ENCODE measurements at places on chromosomes 11 and 22.
A peak's percentile ranks its signal among the peaks of the same experiment; 100 is the strongest.

DNA sequence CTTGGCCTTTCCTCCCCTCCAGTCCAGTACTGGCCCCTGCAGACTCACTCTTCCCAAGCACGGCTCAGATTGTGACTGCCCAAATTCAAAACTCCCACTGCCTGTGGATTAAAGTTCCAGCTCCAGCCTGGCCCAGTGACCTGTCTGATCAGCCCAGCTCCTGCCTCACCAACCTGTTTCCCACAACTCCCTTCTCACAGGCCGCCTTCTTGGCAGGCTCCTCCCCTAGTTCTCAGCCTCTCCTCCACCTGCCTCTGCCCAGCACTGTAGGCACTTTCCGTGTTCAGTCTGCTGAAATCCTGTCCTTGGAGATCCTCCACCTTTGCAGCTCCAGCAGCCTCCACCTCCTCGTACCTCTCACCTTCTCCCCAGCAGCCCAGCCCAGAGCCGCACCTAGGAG lies 68.6 kb downstream of the MICAL2 start:
- DNase-seq: no peak

GRCh38 chr11:9250139-9250582 lies 15.0 kb downstream of the DENND5A start:
- DNase-seq: no peak

- DNase-seq: no peak
Observed at GRCh38 chr11:103737747-103738146, 298.7 kb upstream of the DDI1 start.

- DNase-seq: no peak
Observed at GRCh38 chr11:45298718-45299117, 12.6 kb upstream of the SYT13 start.

DNA sequence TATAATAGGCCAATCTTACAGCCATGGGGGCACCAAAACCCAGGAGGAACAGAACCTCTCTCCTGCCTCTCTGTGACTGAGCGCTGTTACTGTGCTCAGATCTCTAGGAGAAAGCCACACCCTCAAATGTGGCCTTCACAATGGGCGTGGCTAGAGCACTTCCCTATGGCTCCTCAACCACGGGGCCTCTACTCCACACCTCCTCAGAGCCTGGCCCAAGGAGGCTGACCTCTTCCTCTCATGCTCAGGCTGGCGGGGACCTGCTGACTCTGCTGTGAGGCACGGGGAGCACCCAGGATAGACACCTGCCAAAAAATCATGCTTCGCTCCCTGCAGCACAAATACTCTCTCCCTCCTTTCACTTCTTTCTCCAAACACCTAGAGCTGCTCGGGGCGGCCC lies 41.0 kb downstream of the C11orf58 start:
- DNase-seq: peak; percentile 80

GRCh38 chr22:43066844-43067385 lies 22.3 kb downstream of the TTLL1 start:
- DNase-seq: no peak

DNA sequence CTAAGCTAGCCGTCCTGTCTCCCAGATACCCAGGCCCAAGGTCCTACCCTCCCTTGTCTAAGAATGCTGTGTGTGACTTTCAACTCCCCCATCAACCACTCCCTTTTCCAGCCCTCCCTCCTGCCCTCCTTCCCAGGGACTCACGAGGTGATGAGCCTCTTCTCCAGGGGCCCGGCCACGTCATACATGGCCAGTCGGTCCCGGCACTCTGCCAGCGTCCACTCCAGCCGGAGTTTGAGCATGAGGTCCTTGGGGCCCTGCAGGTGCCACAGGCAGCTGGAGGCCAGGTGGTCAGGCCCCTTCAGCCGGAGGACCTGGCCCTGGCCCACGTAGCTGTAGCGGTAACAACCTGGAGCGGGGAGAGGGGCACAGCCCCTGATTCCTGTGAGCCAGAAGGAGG lies 20.1 kb downstream of the TMPRSS6 start:
- no peak for DNase-seq

DNA sequence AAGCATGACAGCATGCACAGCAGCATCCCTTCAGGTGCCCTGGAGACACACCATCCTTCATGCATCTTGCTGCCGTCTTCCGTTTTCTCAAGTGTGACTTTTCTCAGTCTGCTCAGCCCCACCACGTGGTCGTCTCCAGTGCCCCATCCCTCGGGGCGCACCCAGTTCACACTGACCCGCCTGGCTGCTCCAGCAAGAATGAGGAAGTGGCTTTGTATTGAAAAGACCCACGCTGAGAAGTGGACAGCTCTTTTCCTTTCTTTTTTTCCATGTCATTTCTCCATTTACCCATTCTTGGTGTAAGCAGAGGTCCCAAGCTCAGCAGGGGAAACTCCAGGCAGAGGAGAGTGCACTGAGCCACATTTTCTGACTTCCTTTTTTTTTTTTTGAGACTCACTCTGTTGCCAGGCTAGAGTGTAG lies 14.5 kb downstream of the SERPINH1 start:
- DNase-seq: peak; percentile 96

DNA sequence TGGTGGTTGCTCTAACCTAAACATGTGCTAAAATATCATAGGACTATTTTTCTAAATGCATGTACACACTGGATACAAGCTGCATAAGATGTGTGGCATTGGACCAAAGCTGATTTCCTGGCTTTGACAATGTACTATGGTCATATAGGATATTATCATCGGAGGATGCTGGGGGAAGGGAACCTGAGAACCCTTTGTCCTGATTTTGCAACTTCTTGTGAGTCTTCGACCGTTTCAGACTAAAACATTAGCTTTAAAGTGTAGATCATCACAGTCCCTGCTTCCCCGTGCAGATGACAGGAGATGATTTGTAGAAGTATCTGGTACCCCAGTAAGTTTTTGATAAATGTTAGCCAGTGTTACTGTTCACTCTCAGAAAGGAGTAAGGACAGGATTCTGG lies 554.7 kb downstream of the MIAT start:
- no peak for DNase-seq

GRCh38 chr11:78607696-78608095 lies 33.0 kb upstream of the NARS2 start:
- DNase-seq: no peak

GRCh38 chr11:11211888-11212287 lies 141.2 kb downstream of the CSNK2A3 start:
- no peak for DNase-seq

DNA sequence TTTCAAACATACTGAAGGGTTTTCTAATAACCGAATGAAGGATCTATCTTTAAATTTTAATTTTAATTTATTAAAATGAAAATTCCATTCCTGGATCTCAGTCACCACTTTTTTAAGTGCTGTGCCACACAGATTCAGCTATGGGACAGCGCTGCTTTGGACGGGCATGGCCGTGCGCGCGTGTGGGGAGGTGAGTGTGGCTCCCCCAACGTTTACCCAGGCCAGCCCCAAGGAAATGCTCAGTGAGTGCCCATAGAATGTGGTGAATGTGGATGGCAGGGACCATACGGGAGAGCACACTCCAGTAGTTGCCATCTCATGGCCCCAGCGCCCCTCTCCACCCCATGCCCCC lies 88.0 kb upstream of the KCNQ1OT1 start:
- no peak for DNase-seq

GRCh38 chr11:62400760-62401159 lies 18.1 kb upstream of the SCGB1A1 start:
- no peak for DNase-seq

GRCh38 chr22:45212306-45212709 lies 28.4 kb downstream of the KIAA0930 start:
- peak; percentile 49 for DNase-seq

GRCh38 chr11:45392591-45393091 lies 106.5 kb upstream of the SYT13 start:
- no peak for DNase-seq

DNA sequence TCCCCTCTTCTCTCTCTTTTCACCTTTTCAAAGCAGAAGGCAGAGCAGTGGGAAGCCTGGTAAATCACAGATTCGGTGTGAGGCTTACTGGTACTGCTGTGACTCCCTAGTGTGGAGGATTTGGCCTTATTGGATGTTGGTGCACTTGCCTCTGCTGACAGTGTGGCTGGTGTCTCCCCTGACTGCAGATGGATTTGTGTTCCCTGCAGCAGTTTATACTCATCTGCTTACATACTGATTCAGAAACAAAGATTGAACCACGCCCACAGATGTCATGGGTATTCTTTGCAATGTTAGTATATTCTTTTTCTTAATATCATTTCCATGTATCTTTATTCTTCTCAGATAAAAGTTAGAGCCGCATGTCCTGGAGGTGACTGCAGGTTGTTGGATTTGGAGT lies 26.8 kb upstream of the GRIK4 start:
- DNase-seq: no peak

DNA sequence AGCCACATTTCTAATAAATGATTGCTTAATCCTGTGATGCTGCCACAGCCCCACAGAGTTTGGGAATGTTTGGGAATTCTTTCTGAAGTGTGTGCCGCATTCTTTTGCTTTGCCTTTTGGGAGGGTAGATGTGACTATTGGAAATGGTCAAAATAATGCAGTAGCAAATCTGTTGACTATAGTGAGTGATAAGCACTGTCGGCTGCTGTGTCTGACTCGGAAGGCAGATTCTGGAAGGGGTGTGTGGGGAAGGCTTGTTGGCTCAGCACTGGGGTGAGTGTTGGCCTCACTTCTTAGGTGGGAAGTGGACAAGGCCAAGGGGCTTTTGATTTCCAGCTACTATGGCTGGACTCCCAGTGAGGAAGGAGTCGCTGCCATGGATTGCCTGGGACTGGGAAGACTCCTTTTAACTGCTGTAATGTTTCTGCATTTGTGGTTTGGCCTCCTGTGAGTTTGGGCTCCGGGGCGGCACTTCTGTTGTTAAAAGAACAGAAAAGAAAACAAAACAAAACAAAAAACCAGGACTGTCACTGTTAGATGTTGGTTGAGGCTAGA lies 20.1 kb downstream of the ZBTB16 start:
- DNase-seq: no peak

DNA sequence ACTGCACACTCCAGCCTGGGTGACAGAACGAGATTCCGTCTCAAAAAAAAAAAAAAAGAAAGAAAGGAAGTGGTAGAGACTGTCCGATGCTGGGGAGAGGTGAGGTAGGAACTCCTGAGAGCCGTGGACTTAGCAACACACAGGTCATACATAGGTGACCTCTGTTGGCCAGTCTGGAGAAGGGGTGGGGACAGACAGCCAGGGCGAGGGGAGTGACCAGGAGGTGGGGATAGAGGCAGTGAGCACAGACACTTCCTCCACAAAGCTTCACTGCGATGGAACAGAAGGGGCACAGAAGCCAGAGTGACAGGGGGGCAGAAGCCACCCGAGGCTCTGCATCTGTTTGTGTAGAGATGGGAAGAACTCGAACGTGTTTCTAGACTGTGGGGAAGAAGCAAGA lies 47.1 kb downstream of the MYH9 start:
- DNase-seq: no peak

GRCh38 chr11:117187428-117187798 lies 8.9 kb downstream of the SIDT2 start:
- no peak for DNase-seq

- DNase-seq: peak; percentile 64
Observed at GRCh38 chr11:20611892-20612291, 12.5 kb downstream of the SLC6A5 start.

- DNase-seq: no peak
Observed at GRCh38 chr11:34478845-34479663, 34.5 kb downstream of the ELF5 start.

- DNase-seq: no peak
Observed at GRCh38 chr22:41910050-41911000, 4.5 kb downstream of the SHISA8 start.

DNA sequence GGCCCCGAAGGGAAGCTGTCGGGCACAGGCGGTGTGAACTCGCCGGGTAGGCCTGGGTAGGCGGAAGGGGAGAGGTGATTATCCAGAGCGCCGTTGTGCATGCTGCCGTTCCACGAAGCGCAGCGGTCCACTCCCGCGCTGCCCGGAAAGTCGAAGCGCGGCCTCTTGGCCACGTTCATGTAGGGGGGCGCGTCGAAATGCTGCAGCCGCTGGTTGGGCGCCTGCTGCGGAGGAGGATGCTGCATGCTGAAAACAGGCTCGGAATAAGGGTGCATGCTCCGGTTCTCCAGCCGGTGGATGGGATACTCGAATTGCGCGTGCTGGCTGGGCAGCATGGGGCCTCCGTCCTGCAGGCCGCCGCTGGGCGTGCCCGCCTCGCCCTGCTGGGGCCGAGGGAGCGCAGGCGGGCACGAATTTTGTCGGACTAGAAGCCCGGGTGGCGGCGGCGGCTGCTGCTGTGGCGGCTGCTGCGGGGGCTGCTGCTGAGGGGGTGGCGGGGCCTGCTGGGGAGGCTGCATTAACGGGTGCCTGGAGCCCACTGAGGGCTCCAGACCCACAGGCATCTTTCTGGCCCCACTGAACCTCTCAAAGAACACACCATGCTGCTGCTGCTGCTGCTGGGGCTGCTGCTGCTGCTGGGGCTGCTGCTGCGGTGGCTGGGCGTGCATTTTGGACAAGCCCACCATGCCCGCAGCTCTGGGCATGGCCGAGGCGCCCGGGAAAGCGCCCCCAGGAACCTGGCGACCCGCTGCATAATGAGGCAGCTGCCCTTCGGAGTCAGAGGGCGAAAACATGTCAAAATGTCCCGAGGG lies 2.3 kb downstream of the MN1 start:
- DNase-seq: no peak

DNA sequence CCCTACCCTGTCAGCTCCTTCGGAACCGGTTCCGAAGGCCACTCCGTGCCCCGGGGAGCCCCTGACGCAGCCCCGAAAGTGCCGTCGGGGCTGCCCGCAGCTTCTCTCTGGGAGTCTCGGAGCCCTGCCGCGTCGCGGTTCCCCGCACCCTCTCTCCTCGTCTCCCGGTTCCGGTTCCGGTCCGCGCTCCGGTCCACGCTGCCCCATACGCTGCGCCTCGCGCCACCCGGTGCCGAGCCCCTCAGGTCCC lies 618 bp downstream of the MTA2 start:
- DNase-seq: peak; percentile 35

GRCh38 chr11:69460540-69461257 lies 20.8 kb upstream of the LINC01488 start:
- no peak for DNase-seq

GRCh38 chr11:11178671-11179638 lies 174.1 kb downstream of the CSNK2A3 start:
- DNase-seq: no peak

DNA sequence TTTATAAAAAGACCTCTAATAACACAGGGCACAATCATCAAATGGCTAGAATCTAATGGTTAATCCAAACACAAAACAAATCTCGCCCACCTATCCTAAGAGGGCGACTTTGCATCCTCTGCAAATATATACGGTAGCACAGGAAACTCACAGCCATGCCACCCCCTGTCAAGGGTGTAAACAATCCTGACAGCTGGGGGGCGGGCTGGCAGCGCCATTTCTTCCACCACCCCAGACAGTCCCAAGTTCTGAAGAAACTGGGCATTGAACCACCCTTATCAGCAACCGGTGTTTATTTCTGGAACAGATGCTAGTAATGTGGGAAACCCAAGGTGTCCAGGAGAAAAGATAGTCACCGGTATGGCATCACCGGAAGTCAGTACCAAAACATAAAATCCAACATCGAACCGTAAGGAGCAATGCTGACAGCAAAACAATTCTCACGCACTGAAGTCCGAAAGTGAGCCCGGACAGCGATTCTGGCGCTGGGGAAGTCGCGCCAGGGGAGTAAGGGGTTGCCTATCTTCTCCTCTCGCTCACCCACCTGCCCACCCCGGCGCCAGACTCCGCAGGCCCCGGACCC lies 825 bp downstream of the FBXO3 start:
- DNase-seq: no peak

Measured in inflammatory macrophage treated with lipopolysaccharide for 4 hours (primary cell).